ENCODE measurements at places on chromosomes 5 and 9.

GRCh38 chr5:124952079-124952478 is 205.6 kb upstream of the ZNF608 start:
- DNase-seq = no peak

- no peak for DNase-seq
Observed at GRCh38 chr9:94821098-94821887, 94.8 kb downstream of the AOPEP start.

DNA sequence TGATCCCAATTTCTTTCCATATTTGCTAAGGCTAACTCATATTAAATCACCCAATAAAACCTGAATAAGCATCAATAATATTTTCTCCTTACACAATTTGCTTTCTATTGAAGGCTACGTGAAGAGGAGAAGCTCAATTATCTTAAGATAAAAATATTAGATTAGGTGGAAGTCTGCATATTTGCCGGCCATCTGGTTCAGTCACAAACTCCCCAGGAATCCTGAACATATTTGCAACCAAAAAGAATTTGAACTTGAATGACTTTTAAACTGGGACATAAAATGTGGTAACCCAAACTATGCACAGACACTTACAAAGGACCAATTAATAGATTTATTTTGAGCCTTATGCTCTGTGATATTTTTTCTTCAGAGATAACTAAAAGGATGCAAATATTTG is 92.3 kb downstream of the HAPLN1 start:
- DNase-seq = no peak

DNA sequence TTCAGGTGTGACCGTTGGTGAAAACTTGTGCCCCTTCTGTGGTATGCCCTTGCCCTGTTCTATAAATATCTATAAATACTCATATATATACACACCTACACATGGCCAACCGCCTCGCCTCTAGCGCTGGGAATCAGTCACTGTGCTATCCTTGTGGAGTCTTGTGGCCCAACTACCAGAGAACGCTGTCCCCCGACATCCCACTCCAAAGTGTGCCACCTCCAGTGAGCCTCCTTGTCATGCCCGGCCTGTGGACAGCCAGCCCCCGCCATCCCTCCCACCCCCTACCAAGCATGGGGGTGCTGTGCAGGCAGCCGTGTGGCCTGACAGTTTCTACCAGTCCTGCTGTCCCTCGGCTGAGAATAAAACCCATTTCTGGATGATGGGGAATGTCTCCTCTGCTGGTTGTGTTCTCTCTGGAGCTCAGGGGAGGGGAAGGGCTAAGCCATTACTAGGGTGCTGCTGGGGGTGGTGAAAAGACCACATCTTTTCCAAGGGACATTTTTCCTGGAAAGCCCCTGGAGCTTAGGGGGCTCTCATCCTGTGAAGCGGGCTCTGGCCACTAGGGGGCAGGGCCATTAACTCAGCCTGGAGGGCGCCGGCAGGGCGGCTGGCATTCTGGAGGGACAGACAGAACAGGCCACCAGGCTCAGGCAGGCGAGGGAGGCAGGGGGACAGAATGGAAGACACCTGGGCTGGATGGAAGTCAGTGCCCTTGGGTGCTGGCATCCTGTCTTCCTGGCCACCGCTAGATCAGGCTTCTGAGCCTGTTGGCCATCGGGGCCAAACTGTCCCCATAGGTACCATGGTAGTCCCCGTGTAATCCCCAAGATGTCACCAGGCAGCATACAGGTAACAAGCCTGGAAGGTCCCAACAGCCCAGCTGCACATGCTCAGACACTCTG is 20.7 kb downstream of the GOLGA2 start:
- peak; percentile 60 for DNase-seq

GRCh38 chr5:82356808-82357671 is 78.9 kb upstream of the RPS23 start:
- DNase-seq = peak; percentile 68

DNA sequence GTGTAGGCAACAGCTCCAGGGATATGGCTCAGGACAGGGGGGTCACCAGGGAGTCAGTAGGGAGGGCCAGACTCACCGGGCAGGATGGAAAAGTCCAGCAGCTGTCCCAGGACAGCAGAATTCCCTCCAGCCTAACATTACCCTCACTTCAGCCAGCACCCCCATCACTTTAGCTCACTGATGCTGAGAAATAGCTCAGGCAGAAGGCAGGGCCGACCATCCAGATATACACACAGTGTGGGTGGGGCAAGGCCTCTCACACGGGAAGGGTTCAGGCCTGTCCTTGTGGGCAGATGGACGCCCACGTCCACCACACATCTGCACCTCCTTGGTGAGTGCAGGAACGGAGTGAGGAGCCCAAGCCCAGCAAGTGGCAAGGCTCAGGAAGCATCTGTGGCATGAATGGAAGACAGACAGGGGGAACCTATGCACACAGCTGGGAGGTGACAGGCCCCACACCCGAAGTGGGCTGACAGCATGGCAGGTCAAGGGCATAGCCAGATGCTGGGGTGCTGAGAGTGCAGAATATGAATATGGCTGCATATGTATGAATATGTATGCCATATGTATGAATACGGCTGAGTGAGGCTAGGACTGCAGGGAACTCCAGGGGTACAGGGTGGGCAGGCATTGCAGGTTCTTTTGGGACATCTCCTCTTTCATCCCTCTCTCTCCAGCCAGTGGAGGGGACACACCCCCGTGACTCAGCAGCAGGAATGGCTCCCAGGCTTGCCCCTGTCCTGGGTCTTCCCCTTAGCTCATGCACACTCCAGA is 17.0 kb downstream of the BICD2 start:
- DNase-seq = no peak

GRCh38 chr5:123122273-123122672 is 33.2 kb downstream of the PRDM6 start:
- no peak for DNase-seq

DNA sequence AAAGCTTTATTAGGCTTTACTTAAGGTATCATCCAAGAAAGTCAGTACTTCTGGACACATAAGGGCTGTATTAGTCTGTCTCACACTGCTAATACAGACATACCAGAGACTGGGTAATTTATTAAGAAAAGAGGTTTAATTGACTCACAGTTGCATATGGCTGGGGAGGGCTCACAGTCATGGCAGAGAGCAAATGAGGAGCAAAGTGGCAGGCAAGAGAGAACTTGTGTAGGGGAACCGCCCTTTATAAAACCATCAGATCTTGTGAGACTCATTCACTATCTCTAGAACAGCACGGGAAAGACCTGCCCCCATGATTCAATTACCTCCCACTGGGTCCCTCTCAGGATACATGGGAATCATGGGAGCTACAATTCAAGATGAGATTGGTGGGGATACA is 49.2 kb upstream of the SLC44A1 start:
- no peak for DNase-seq

- DNase-seq = no peak
Observed at GRCh38 chr5:102523541-102524175, 24.9 kb upstream of the SLCO6A1 start.

GRCh38 chr9:19378647-19379046 is 1.4 kb downstream of the RPS6 start:
- DNase-seq = no peak

- DNase-seq = no peak
Observed at GRCh38 chr5:15007646-15008045, 136.1 kb upstream of the ANKH start.

DNA sequence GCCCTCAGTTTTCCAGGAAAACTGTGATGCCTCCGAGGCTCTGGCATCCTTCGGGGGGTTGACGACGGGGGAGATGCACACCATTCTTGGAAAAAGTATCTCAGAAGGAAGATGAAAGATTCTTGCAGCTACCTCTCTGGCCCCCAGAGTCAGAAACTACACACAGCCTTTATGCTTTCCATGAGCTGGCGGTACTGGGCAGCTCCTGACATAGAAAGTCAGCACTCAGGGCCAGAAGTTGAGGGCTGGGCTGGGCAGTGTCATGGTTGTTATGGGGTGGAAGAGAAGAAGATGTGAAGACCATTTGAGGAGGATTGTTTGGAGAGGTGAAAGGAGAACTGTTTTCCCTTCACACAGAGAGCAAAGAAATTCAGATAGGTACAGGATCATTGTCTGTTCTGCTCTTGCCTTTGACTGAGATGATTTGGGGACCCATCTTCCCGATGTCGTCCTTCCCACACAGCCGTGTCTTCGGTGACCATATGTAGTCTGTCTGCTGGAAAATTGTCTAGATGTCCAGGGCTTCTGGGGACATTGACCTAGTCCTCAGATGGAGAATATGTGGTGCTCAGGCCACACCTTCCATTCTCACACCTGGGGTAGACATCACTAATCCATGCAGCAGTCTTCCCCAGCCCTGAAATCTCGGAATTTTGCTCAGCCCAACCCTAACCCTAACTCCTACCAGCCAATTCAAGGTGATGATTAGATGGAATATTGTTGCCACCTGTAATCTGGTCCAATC is 237.1 kb downstream of the CACNA1B start:
- no peak for DNase-seq

DNA sequence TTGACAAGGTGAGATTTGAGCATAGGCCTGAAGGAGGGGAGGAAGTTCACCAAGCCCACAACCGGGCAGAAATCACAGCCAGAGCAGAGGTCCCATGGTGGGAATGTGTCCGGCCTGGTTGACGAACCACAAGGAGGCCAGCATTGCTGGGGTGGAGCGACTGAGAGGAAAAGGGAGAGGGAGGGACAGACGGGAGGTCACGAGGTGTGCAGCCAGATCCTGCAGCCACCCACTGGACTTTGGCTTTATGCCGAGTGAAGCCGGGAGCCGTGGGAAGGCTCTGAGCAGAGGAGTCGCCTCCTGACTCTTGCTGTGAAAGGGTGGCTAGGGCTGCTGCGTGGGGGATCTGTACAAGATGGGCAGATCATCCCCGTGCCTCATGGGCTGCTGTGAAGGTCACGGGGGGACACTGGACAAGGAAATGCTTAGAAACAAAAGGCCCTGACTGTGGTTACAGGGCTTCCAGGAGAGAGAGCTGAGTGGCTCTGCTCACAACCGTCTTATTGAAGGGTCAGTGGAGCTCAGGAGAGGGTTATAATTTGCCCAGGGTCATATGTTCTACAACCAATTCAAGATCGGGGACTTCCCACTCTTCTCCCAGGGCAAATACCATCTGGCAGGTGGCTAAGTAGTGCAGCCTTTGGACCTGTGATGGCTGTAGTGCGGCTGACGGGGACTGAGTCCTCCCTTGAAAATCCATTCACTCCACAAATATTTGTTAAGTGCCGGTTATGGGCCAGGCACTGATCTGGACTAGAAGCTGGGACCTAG is 15.6 kb upstream of the CD74 start:
- DNase-seq = no peak

- DNase-seq = peak; percentile 11
Observed at GRCh38 chr9:137436761-137437600, 4.2 kb downstream of the ENTPD8 start.

GRCh38 chr5:94218374-94218773 is 400.0 kb downstream of the KIAA0825 start:
- no peak for DNase-seq

DNA sequence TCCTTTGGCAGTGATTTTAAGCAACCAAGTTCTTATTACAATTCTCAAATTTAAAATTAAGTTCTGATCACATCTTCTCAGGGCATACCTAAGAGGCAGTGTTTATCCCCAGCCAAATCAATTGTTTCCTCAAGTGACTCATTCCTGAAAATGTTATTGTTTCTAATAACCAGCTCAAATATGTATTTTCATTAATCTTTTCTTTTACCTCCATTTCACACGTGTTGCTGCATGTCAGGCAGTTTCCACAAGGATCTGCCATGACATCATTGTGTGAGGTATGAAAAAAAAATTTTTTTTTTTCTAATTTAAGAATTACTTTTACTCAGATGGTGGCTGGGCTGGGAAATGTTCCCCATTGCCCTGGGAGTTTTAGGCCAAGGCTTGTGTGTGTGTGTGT is 113.0 kb upstream of the NTRK2 start:
- DNase-seq = no peak

DNA sequence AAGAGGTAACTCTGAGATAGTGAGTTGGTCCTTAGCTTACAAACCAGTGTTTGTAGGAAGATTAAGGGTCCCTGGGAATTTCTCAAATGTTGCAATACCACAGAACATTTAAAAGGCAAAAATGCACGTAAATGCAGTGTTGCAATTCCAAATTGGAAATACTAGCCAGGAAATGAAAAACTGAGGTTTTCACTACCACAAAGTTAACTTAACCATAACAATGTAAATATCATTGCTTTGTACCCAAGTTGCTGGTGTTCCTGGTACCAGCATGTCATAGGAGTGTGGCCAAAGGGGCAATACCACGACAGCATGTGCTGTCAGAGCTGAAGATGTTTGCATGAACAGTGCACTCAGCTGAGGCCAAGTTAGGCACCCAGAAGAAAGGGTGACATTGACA is 382.9 kb downstream of the GLIS3 start:
- no peak for DNase-seq

DNA sequence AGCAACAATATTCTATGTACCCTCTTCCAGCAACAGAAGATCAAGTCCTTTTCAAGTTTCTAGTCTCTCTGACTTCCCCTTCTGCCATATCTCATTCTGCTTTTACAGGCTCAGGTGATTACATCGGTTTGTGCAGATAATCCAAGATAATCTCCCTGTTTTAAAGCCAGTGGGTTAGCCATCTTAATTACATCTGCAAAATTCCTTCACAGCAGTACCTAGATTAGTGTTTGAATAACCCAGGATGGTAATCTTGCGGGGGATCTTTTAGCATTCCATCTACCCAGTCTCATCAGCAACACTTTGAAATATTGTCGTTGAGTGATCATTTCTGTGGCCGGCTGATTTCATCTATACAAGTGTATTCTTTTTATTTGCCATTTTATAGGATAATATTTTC is 130.2 kb downstream of the GHR start:
- no peak for DNase-seq

DNA sequence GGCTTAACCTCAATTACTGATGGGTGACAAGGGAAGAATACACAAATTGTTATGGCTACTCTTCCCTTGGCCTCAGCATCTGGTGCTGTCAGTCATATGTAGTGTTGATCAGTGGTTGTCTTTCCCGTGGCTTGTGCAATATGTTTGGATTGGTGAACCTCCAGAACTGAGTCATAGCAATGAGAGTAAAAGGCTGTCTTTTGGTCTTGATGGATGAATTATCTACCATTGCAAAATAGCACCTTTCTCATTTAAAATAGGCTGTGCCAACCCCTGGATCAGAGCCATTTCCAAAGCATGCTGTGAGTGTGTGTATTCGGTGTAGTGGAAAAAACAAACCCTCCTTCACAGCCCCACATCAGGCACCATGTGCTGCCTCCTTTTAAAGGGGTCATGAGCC is 14.6 kb upstream of the F2R start:
- no peak for DNase-seq

DNA sequence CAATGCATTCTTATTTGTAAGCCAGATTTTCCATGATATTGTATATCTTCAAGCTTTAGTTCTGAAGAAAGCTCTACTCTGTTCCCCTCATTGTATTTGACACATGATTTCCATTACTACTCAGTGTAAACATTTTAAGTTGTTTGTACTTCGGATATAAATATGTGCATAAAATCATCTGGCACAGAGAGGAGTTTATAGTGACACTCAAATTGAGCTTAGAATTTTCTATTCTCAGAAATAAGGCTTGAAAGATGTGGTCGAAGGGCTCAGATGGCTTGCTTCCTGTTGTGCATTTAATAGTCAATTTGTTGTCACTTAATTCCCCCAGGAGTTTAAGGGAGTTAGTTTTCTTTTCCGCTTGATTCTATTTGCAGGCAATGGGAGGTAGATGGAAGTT is 88.8 kb downstream of the PPIC start:
- no peak for DNase-seq

GRCh38 chr5:112555691-112556090 is 136.6 kb upstream of the EPB41L4A start:
- no peak for DNase-seq

- DNase-seq = no peak
Observed at GRCh38 chr9:2281031-2281802, 266.1 kb downstream of the SMARCA2 start.

- no peak for DNase-seq
Observed at GRCh38 chr9:109107402-109108240, 12.1 kb downstream of the TMEM245 start.

- no peak for DNase-seq
Observed at GRCh38 chr5:67163231-67163756, 33.3 kb downstream of the CD180 start.
